ENCODE measurements at places on chromosomes 3 and 15.

DNA sequence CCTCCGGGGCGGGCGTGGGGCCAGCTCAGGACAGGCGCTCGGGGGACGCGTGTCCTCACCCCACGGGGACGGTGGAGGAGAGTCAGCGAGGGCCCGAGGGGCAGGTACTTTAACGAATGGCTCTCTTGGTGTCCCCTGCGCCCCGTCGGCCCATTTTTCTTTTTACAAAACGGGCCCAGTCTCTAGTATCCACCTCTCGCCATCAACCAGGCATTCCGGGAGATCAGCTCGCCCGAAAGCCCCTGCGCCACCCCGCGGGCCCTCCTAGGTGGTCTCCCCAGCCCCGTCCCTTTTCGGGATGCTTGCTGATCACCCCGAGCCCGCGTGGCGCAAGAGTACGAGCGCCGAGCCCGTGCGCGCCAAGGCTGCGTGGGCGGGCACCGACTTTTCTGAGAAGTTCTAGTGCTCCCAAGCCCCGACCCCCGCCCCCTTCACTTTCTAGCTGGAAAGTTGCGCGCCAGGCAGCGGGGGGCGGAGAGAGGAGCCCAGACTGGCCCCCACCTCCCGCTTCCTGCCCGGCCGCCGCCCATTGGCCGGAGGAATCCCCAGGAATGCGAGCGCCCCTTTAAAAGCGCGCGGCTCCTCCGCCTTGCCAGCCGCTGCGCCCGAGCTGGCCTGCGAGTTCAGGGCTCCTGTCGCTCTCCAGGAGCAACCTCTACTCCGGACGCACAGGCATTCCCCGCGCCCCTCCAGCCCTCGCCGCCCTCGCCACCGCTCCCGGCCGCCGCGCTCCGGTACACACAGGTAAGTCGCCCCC, at the start of gene THBS1:
Gene THBS1, plus strand, starts transcription at position 595 of the 757 bp plus-strand sequence. CDS start 779 bp downstream, outside the sequence.
- peak; percentile 38 for DNase-seq

- no peak for DNase-seq
Observed at GRCh38 chr3:140368223-140368811, 309.5 kb upstream of the TRIM42 start.

DNA sequence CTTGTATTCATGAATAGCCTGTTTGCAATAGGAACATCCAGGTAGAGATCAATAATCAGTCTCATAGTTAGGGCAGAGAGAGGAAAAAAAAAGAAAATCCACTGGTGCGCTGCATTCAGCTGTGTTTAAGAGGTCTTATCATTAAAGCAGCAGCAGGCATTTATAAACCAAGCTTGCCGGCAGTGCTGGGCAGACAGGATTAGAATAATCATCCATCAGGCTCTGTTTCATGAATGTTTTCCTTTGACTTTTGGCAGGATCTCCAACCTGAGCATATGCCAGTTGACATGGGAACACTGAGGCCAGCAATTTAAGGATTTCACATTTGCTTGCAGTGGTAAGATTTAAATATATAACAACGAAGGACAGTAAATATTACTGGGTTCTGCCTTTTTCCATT, 305.2 kb upstream of the SEMA6D start:
- no peak for DNase-seq

GRCh38 chr15:52307847-52308246, 12.2 kb upstream of the MYO5C start:
- no peak for DNase-seq
